HepG2 (cell line): ENCODE measurements at places on chromosomes 5 and 9.
A peak's percentile ranks its signal among the peaks of the same experiment; 100 is the strongest.

DNA sequence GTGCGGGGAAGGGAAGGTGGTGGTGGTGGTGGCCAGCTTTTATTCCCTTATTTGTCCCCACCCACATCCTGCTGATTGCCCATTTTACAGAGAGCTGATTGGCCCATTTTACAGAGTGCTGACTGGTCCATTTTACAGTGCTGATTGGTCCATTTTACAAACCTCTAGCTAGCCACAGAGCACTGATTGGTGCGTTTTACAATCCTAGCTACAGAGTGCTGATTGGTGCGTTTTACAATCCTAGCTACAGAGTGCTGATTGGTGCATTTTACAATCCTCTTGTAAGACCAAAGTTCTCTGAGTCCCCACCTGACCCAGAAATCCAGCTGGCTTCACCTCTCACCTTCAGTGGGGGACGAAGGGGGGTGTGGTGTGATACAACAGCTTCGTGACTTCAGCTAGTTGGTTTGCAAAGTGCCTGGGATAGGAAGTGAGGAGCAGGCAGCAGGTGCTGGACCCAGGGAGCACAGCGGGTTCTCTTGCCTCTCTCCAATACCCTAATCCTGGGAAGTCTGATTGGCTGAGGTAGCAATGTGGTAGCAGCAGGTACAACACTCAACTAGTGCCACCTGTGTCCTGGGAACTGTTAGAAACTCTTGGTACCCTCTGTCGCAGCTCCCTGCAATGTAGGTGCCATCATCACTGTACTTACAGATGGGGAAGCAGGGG, 92.1 kb downstream of the BARX1 start:
- DNase-seq = no peak

DNA sequence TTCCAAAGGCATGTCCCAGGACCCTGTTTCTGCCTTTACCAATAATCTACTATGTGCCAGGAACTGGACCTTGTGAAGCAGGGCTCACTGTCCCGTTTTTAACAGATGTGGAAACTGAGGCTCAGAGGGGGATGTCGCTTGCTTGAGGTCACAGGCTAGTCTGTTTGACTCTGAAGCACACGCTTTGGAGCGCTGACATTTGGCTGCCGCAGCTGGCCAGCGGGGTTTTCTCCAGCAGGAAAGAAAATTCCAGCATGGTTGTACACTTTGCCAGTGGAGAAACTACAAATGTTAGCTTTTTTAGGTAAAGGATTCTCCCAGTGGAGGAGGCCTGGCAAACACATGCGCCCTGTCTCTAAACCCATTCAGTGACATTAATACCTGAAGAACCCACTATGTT, 50.5 kb downstream of the SH3PXD2B start:
- DNase-seq = no peak

GRCh38 chr5:157459715-157460599, at the start of gene NIPAL4:
TSS of gene NIPAL4 (plus strand) at chr5:157460213. CDS start at chr5:157460321, 108 bp downstream.
- DNase-seq = no peak

GRCh38 chr9:126309427-126310189, 17.0 kb upstream of the MVB12B start:
- DNase-seq = no peak

- DNase-seq = no peak
Measured at GRCh38 chr5:177973066-177973635, 22.9 kb downstream of the PROP1 start.

GRCh38 chr9:10015755-10016154, 597.0 kb downstream of the PTPRD start:
- no peak for DNase-seq

DNA sequence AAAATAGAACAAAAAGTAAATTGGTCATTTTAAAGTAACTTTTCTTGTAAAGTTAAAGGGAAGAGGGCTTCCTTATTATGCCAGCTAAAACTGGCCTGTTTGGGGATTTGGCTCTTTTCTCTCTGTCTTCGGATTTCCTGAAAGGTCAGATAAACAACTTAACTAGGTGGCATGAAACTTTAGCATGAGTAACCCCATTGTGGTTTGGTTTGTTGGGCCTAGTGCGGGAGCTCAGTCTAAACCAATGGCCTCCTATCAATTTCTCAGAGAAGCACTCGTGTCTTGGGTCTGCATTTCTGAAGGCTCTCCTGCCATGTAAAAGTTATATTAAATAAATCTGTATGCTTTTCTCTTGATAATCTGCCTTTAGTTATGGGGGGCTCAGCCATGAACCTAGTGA, 48.5 kb upstream of the ANKH start:
- no peak for DNase-seq

GRCh38 chr5:111017731-111018130, 53.8 kb upstream of the TSLP start:
- no peak for DNase-seq

GRCh38 chr5:90613918-90614504, 55.4 kb downstream of the ADGRV1 start:
- DNase-seq = no peak

GRCh38 chr5:156893517-156893916, 43.4 kb downstream of the PPP1R2B start:
- DNase-seq = no peak

DNA sequence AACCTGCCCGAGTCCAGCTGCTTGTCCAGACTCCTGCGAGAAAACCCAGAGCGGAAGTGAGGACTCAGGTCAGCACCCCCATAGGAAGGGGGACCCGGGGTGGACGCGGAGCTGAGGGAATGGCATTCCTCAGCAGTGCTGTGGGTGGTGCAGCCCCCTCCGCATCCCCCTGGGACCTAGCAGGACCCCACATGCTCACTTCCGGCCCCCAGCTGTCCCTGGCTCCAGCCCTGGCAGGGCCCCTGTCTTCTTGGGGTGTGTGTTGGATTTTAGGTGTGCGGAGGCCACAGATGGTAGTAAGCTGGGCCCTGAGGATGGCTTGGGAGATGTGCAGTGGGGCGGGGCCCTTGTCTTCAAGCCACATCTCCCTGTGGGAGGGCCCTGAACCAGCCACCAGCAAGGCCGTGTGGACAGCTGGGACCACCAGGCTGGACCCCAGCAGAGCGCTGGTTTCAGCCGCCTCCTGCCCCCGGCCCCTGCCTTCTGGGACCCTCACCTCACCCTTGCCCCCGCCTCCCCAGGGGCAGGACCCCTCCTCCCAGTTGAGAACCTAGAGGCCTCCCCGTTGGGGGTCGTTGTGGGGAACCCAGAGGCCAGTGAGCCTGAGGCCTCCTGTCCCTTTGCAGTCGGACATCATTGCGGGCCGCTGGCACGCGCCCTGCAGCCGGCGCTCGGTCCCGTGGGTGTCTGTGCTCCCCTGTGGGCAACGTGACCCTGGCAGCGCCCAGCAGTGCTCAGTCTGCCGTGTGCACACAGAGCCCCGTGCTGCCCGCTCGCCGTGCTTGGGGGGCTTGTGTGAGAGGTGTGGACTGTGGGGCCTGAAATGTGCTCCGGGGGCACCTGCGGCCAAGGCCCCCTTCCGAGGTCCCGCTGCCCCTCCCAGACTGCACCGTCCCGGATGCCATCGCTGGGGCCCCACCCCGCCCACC, 10.8 kb upstream of the SLC9A3 start:
- DNase-seq = no peak

- no peak for DNase-seq
Measured at GRCh38 chr9:107739601-107740082, 250.1 kb upstream of the KLF4 start.

DNA sequence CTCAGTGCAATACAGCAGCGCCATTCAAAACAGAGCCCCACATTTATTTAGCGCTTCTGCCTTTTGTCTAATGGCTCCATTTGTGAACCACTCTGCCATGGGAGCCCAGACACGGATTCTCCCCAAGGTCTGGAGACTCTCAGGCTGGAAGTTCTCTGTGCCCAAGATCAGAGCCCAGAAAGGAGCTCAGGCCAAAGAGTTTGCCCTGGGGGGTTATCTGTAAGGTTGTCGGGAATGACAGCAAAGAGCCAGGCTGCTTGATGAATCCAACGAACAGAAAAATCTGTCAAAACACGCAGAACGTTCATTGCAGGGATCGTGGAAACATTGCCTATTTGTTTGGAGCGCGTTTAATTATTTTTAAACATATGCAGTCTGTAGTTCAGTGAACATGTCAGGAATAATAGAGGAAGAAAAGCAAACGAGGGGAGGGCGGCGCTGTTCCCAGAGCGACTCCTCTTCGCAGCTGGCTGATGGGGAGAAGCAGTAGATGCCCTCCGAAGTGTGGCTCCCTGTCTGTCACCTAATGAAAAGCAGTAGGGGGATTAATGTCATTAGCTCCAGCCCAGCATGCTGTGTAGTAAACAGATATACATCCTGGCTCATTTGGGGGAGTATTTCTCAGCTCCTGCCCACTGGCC, 464.9 kb upstream of the MPDZ start:
- DNase-seq = no peak

DNA sequence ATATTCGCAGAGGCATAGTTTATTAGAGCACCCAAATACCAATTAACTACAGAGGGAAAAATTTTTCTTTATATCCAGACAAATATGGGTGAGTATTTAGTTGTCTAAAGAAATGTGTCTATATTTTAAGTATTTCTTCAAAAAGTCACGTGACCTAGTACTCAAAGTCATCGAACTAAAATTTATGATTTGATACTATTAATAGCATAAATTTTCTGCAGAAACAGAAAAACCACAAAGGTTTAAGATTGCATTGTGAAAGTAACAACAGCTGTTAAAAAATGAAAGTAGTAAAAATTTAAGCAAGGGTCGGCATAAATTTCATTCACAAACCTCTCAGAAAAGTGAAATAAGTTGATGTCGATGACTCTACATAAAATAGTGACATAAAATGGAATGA, 323.9 kb upstream of the RORB start:
- no peak for DNase-seq

DNA sequence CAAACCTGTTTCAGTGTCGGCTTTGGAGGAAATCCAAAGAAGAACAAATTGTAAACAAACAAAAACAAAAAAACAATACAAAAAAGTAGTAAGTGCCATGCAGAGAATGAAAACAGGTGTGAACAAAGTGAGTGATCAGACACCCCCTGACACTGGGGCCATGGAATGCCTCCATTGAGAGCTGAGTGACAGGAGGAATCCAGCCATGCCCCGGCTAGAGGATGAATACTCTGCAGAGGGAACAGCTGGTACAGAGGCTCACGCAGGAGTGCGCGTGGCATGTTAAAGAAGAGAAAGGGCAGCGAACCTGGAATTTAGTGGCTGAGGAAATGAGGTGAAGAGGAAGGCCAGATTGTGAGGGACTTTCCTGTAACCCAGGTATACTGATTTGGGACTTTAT, 15.5 kb upstream of the CCNJL start:
- no peak for DNase-seq

DNA sequence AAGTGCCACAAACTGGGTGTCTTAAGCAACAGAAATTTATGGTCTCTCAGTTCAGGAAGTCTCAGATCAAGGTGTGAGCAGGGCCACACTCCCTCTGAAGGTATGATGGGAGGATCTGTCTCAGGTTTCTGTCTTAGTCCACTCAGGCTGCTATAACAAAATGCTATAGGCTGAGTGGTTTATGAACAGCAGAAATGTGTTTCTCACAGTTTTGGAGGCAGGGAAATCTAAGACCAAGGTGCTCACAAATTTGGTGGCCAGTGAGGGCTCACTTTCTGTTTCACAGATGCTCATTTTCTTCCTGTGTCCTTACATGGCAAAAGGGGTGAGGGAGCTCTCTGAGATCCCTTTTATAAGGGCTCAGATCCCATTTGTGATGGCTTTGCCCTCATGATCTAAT, 281.4 kb downstream of the CWC27 start:
- no peak for DNase-seq

DNA sequence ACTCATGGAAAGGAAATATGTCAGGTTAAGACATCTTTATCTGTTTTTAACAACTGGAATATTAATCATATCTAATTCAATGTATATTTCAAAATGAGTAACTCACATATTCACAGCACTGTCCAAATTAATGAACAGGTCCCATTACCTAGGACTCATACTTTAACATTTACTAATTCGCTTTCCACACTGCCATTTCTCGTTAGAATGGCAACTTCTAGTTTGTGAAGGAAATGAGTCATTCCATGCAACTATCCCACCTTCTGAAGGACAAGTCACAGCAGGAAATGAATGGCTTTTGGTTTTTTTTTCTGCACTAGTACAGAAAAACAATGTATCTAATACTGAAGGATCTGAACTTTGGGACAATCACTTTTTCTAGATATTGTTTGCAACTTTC, 24.6 kb upstream of the IFNK start:
- DNase-seq = no peak

GRCh38 chr5:137800700-137801411, 46.7 kb upstream of the HNRNPA0 start:
- DNase-seq = peak; percentile 8

DNA sequence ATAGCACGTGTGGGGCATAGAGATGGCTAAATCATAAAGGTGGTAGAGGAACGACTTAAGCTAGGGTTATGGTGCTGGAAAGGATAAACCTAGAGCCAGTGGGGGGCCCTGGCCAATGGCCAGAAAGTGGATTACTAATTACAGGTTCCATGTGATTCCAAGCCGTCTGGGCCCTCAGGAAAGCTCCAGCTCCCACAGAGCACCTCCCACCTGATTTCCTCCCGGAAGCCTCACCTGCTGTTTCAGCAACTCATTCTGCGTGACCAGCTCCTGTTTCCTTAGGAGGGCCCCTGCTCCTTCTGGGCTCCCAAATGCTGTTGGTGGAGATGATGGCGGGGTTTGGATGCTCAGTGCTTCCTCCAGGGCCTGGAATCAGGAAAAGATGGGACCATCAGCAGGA, 16.2 kb downstream of the GPX3 start:
- DNase-seq = no peak

- no peak for DNase-seq
Measured at GRCh38 chr5:90518661-90519060, 10.7 kb downstream of the LYSMD3 start.

DNA sequence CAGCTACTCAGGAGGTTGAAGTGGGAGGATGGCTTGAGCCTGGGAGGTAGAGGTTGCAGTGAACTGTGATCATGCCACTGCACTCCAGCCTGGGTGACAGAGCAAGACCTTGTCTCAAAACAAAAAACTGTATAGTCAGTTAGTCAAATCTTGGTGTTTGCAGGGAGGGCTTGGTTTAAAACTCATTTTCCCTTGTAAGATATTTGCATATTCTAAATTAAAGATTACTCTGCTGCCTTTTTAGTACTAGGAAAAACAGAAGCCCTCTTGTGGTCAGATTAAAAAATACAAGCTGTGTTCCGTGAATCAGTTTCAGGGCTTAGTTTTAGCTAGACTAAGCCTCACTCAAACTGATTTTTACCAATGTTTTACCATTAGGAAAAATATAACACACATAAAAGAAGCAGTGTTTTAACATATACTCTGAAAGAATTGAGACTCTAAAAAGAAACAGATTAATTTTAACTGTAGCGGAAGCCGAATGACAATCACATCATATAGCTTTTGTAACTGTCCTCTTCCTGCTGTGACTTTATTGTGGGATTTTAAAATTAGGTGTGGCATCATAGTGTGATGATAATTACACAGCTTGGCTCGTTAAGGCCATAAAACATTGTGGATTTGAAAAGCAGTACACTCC, 84.9 kb upstream of the BASP1 start:
- DNase-seq = no peak

DNA sequence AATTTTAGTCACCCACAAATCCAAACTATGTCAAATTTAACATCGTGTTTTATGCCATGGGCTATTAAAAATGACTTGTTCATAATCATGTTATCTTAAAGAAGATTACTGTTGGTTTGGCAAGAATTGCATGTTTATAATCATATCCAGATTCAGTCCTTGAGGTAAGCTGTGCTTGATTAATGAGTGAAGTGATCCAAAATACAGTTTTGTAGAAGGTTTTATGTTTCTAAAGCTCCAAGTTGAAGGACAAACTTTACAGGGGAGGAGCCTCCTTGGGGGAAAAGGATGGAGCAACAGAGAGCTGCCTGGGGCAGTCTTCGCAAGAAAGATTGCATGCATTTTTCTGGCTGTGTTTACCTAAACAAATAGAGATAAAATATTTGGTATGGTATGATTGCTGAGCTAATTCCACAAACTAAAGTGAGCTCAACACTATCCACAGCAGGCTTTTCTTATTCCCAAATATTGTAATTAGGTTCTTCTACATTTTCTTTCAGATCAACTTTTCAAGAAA, 189.5 kb upstream of the TYRP1 start:
- no peak for DNase-seq
